ENCODE measurements at places on chromosomes 11 and 22.

- no peak for DNase-seq
Observed at GRCh38 chr22:24026733-24027132, 15.6 kb downstream of the CABIN1 start.

- DNase-seq = peak; percentile 71
Observed at GRCh38 chr11:16001899-16002426, 354.4 kb downstream of the SOX6 start.

DNA sequence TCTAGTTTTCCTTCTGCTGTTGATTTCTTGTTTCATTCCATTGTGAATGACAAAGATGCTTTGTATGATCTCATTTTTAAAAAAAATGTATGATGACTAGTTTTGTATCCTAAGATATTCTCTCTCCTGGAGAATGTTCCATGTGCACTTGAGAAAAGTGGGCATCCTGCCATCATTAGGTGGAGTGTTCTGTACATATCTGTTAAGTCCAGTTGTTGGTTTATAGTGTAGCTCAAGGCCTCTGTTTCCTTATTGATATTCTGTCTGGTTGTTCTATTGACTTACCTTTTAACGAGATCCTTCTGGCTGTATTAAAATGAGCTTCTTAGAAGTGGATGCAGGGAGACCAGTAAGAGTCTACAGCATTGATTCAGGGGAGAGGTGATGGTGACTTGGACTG is 35.2 kb downstream of the SGSM1 start:
- no peak for DNase-seq

DNA sequence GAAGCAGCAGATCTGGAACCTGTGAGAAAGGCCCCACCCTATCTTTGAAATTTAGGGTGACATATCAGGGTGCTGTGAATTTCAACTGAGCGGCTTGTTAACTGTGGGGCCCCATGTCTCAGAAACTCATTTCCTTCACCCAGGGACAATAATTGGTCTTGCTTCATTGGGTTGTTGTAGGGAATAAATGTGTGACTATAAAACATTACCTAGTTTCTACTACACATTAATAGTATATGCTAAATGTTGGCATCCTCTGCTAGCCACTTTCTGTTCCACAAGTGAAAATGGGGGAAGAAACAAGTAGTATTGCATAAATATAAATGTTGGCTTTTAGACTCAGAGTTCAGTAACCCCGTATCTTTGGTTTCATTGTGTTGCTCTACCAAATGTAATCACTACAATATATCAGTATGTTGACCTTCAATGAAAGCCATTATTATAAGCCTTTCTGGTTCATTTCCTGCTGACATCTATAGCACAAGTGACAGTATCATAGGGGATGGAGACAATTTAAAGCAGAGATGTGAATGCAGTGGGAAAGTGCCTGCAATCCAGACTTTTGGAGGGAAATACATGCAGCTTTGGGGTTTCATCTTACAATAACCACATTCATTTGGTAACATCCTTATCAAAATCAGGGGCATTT is 905.5 kb upstream of the RAG2 start:
- DNase-seq = no peak

DNA sequence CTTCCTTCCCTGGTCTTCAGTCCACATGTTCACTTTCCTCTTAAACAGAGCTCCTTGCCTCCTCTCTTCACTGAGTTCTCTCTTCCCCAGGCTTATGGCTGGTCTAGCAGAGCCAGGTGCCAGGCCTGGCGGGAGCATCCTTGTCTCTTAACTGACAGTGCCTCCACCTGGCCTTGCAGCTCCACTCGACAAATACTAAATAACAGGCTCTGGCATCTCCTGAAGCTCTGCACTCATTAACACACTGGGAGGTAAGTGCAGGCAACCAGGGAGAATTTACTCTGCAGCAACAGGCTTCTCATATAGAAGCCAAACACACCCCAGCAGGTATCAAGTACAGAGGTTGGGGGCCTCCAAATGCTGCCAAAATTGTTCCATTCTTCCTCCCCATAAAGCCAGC is 438.1 kb downstream of the SOX6 start:
- no peak for DNase-seq

- no peak for DNase-seq
Observed at GRCh38 chr11:72720047-72720446, 32.2 kb downstream of the ARAP1 start.

- no peak for DNase-seq
Observed at GRCh38 chr11:44137057-44137456, 41.6 kb downstream of the EXT2 start.

DNA sequence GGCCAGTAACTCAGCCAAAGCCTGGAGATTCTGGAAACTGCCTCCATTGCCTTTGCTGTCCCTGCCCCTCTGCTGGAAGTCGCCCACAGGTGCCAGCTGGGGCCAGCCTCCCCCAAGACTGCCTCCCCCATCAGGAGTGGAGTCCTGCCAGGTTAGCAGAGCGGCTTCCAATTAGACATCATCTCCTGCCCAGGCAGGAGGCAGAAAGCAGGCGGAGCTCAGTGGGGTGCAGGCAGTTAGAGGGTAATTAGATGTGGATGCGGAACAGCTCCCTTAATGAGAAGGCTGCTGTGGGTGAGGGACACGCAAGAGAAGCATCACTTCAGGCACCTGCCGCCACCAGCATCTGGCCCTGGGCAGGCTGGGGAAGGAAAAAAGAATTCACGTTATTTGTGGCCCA is 90.9 kb upstream of the TP53I11 start:
- no peak for DNase-seq

- no peak for DNase-seq
Observed at GRCh38 chr11:95170294-95170693, 60.7 kb downstream of the SESN3 start.

DNA sequence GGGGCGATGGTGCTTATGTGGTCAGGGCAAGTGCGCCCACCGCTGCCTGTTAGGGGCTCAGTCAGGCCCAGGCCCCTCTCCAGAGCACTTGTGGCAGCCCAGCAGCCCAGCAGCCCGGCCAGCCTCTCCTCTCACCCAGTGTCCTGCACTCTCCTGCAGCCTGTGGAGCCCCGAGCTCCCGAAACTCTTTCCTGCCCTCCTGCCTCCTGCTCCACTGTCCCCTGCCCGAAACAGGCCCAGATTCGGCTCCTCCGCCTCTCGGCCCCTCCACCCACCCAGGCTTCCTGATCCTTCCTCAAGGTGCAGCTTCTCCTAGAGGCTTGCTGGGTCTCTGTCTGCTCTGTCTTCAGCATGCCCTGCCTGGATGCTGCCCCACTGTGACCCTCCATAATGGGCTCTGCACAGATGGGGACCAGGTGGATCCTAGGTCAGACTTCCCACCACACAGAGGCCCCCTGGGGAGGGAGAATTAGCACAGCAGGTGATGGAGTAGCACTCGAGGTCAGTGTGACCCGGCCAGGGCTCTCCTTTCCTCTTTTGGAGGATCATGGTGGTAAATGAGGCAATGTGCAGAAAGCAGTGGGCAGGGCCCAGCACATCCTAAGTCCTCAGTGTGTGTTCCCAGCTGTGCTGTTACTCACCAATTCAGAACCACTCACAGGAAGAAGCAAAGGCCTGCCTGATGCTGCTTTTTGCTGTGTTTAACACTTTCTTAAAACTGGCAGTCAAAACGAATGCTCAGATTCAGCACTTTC is 18.6 kb upstream of the NAP1L4 start:
- no peak for DNase-seq

DNA sequence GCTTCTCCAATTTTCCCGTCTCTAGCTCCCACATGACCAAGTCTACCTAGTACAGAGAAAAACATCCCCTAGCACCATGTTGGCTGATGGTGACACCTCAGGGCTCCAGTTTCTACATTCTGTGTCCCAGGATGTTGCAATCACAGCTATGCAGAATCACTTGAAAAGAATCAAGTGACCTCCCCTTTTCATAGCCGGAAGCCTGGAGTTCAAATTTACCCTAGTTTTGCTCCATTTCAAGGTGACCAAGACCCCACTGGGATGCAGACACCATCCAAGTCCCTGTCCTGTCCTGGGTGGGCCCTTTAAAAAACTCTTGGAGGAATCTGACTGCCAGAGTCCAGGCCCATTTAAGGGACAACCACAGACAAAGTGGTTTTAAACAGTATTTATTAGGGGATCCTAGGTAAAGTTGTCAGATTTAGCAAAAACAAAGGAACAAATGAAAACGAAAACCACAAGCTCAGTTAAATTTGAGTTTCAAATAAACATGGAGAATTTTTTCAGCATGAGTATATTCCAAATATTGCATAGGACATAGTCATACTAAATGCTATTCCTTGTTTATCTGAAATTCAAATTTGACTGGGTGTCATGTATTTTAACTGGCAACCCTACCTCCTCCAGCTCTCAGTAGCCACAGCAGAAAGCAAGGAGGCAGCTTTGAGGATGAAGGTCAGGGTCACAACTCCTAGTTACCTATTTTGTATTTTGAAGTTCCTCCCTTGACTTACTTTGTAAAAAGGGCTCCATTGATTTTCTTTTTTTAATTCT is 52.4 kb downstream of the MIAT start:
- DNase-seq = no peak

DNA sequence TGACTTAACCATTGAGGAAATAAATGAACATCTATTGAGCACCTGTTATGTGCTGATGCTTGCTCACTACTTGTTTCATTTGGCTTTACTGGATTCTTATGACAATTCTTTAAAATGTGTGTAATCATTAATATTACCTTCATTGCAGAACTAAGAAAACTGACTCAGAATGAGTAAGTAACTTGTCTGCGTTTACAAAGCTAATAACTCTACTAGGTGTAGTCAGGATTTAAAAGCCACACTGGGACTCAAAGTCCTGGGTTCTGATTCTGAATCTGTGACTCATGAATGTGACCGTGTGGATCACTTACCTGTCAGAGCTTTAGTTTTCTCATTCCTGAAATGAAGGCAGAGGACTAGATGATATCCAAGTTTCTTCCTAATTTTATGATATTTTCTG is 23.4 kb upstream of the KIRREL3 start:
- DNase-seq = no peak

- DNase-seq = no peak
Observed at GRCh38 chr11:60348116-60348515, 21.1 kb downstream of the MS4A6E start.

DNA sequence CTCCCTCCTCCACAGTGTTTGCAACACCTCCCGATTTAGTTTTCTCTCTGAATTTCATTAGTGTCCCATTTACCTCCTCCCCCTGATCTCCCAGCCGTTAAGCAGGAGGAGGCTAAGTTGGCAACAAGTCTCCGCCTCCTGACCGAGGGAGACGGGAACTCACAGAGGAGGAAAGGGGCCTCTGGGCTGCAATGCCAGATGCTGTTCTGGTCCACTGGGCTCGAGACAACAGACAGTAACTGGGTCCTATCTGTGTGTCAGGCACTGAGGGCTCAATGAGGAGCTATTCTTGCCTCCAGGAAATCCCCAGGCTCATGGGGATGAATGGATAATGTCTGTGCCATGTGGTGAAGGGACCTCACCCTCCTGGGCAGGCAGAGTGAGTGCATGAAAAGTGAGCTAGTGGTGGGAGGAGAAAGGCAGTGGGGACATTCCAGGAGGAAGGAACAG is 228.1 kb downstream of the TENM4 start:
- no peak for DNase-seq

- DNase-seq = no peak
Observed at GRCh38 chr11:48005136-48005535, 24.8 kb downstream of the PTPRJ start.

DNA sequence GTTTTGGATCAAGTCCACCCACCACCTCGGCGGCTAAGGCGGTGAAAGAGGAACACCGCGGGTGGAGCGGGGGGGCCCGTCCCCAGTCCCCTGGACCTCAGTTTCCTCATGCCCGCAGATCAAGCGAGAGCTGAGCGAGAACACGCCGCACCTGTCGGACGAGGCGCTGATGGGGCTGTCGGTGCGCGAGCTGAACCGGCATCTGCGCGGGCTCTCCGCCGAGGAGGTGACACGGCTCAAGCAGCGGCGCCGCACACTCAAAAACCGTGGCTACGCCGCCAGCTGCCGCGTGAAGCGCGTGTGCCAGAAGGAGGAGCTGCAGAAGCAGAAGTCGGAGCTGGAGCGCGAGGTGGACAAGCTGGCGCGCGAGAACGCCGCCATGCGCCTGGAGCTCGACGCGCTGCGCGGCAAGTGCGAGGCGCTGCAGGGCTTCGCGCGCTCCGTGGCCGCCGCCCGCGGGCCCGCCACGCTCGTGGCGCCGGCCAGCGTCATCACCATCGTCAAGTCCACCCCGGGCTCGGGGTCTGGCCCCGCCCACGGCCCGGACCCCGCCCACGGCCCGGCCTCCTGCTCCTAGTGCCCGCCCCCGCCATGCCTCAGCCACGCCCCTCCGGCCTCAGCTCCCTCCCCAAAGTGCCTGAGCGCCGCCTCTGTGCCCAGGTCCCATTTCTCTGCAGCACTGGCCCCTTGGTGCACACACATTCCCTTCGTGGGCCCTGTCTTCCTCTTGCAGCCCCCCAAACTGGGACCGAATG is 12.7 kb downstream of the MAFF start:
- DNase-seq = no peak

DNA sequence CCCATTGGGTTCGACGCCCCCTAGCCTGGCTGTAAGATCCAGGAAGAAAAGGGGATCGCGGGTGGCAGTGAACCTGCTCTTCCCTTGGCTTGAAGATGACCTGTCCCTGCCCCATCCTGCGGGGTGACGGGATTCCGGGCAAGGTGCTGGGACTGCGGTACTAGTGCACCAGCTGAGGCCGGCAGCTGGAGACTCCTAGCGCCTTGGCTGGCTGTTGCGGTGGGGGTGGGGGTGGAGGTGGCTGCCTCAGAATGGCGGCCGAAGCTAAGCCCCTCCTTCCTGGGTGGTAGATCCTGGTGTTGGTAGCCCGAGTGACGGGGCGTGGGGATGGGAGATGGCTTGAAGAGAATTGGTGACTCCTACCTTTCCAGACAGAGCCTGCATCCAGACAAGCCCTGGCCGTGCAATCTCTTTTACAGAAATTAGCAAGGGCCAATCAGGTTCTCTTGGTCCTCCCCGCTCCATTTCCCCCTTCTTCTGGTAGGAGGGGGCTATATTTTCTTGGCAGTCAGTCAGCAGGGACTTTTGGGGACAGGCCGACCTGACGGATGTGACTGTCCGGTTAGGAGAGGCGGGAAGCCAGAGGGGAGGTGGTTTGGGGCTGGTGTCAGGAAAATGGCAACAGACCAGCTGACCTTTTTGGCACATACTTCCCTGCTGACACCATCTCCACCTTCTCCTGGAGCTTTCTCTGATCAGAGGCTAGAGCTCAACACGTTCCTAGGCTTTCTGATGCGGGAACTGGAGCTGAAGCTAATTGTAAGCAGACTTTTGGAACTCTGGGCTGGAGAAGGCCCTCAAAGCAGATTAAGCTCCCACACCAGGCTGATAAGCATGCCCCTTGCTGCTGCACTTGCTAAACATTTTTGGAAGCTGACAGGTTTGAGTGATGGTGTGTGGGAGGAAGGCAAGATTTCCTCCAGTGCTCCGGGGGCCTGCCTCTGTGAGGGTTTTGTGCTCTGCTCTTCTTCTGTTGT is 2.0 kb downstream of the NAV2 start:
- DNase-seq = no peak

All from Caco-2 (cell line).